ENCODE measurements at places on chromosomes 6 and 20. TPM values are rescaled to one million over a fixed set of nuclear protein-coding genes. Genes with fewer than 3 reads are reported as not detected.

PACSIN1 gene
- total RNA-seq = 1.7 TPM

LPIN3 gene
- total RNA-seq = 0.35 TPM

SRMS gene
- not detected for total RNA-seq

SLC22A16 gene
- total RNA-seq = 0.54 TPM

EPM2A gene
- 6.8 TPM for total RNA-seq

LY6G5C gene
- 3.1 TPM for total RNA-seq

TUBE1 gene
- total RNA-seq = 21.4 TPM

EPB41L1 gene
- total RNA-seq = 0.54 TPM

RNASET2 gene
- 213 TPM for total RNA-seq

Measured in CD4-positive, CD25-positive, alpha-beta regulatory T cell (primary cell).